ENCODE measurements at places on chromosomes 1 and 21.

DNA sequence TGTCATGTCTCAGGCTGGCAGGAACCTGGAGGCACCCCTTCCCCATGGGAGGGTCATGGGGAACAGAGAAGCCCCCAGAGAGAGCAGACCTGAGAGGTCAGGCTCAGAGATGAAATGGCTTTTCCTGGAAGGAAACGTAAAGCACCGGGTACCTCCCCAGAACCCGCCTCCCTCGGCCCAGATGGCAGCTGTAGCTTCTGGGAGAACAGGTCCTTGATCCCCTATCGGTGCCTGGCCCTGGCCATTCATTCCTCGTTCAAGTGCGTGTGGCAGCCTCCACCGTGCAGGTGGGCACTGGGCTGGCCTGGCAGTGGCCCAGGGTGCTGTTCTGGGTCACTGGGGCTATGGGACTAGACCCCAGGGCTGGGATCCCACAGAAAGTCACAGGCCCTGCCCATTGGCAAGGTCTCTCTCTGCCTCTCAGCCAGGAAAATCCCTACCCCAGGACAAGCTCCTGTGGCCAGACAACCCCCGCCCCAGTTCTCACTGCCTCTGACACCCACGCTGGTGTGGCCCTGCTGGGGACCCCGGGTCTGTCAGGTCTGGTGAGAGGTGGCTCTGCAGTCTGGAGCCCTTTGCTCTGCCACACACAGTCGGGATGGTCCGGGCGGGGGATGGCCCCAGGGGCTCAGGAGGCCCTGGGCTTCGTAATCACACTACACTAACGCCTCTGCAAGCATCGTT is 183.2 kb upstream of the VAMP3 start:
- no peak for DNase-seq

GRCh38 chr1:15151377-15151806 is 2.2 kb upstream of the TMEM51 start:
- DNase-seq: no peak

DNA sequence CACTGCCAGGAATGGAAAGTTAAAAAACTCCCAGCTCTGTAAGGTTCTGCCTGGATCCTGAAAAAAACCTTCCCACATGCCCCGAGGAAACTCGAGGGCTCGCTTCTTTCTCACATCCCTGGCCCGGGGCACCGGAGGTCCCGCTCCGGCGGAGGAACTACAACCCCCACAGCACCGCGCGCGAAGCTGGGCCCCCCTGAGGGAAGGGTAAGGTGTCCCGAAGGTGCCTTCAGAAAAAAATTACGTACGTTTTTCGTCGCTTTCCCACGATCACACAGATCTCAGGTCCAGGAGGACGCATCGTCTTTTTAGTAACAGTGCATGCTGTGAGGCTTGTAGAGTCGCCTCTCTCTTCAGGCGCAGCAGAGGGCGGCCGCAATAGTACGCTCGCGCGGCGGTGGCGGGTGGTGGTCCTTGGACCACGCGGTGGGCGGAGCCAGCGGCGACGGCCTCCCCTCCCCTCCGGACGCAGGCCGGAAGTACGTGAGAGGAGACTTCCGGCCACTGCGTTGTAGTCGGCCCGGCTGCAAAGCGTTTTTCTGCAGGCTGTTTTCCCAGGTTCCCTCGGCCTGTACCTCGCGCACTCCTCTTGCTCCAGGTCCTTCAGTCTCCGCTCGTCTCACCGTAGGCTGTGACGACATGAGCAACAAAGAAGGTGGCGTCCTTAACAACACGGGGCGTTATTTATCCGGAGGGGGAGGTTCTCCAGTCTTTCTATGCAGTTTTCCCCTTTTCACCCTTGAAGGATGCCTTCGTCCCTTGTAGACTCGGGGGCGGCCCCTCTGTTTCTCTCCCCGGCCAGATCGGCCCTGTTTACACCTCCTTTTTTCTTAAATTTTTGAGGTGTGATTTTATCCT is at the start of gene TSNAX:
Gene TSNAX, plus strand, starts transcription at position 498 of the 858 bp plus-strand sequence. Its CDS starts 142 bp downstream, at position 640.
- DNase-seq: peak; percentile 93

- DNase-seq: no peak
Measured at GRCh38 chr1:156493154-156493631, 7.4 kb downstream of the MEF2D start.

DNA sequence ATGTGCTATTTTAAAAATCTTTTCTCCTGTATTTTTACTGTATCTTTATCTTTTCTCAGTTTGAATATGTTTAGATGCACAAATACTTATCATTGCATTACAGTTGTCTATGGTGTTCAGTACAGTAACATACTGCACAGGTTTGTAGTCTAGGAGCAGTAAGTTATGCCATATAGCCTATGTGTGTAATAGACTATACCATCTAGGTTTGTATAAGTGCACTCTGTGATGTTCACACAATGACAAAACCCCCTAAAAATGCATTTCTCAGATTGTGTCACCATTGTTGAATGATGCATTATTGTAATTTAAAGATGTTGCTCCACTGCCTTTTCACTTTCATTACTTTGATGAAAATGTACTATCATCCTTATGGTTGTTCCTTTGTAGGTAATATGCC is 64.9 kb upstream of the PRRX1 start:
- no peak for DNase-seq

- DNase-seq: no peak
Measured at GRCh38 chr1:33312413-33312749, 8.5 kb downstream of the A3GALT2 start.

DNA sequence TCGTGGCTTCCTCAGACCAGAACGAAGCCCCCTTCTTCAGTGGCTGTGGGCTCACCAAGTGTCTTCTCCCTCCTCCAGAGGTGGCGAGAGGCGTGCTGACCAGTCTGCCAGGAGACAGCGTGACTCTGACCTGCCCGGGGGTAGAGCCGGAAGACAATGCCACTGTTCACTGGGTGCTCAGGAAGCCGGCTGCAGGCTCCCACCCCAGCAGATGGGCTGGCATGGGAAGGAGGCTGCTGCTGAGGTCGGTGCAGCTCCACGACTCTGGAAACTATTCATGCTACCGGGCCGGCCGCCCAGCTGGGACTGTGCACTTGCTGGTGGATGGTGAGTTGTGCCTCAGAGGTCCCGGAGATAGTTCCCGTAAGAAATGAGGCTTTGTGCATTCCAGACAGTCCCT is 24.0 kb downstream of the IL6R start:
- DNase-seq: no peak

- no peak for DNase-seq
Measured at GRCh38 chr1:50328552-50328951, 94.7 kb downstream of the DMRTA2 start.

DNA sequence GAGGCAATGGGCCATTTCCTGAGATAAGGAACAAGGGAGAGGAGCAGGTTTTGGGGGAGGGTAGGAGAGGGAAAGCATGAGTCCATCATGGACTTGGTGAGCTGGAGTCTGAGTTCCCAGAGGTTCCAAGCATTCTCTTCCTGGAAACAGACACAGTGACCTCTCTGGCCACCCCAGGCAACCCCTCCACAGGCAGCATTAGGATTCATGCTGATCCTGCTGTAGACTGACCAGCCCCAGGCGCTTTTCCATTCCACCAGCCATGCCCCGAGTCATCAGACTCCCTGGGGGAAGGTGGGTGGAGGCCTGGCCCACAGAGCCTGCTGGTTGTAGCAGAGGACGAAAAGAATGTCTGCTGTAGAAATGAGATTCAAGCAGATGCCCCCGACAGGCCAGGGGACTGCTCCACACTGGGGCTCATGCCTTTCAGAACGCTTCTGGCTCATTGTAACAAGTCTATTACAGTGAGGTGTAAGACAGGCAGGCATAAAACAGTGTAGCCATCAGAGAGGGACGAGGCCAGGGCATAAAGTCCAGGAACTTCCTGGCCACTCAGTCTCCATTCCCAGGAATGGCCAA is 52.2 kb downstream of the KCND3 start:
- no peak for DNase-seq

- no peak for DNase-seq
Measured at GRCh38 chr1:48047116-48047515, 49.9 kb upstream of the TRABD2B start.

GRCh38 chr21:34333121-34333739 is 30.6 kb upstream of the KCNE2 start:
- peak; percentile 76 for DNase-seq

GRCh38 chr1:16718908-16719533 is 21.3 kb upstream of the RNU1-4 start:
- no peak for DNase-seq

DNA sequence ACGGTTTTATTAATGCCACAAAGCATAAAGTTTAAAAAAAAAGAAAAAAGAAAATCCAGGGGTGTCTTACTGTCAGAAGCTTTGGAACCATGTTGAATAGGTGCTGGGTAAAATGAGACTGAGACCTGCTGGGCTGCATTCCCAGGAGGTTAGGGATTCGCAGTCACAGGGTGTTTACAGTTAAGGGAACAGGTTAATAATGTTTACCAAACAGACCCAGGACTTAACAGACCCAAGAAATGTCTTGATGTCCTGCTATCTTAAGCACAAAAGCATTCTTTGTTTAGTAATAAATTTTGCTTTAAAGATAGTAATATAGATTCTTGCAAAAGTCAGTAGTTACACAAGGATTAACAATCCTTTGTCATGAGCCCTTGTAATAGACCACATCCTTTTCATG is 54.7 kb downstream of the OLFML3 start:
- DNase-seq: no peak

DNA sequence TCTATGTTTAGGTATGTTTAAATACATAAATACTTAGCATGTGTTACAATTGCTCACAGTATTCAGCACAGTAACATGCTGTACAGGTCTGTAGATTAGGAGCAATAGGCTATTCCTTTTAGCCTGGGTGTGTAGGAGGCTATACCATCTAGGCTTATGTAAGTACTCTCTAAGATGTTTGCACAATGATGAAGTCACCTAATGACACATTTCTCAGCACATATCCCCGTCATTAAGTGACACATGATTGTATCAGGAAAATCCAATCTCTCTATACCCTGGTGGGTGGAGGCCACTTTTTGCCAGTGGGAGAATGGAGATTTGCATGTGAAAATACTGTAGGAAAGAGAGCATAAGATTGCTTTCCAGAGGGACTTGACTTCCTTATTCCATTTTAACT is 5.5 kb upstream of the TEDDM1 start:
- no peak for DNase-seq

DNA sequence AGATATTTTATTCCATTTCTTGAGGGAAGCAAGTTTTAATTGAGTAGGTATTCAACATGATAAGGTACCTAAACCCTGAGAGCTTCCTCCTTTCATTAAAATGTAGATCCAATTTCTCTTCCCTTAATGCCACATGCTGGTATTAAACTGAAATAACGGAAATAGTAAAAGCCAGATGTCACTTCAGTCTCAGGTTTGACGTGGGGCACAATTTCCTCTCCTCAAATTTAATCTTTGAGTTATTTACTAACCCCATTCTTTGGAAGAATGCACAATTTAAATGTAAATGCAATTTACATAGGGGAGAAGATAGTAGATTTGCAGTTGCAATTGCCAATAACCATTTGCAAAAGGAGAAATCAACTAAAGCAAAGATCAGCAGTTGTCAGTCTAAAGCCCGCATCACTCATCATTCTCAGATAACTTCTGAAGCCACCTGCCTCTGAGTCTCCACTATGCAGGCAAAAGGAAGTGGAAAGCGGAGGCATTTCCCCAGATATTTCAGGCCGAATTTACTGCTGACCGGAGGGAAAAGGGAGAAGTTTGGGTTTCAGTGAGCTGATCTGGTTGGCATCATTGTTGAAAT is 2.1 kb upstream of the LEMD1 start:
- DNase-seq: no peak

GRCh38 chr1:207896547-207896946 is 14.4 kb downstream of the CD34 start:
- DNase-seq: no peak

DNA sequence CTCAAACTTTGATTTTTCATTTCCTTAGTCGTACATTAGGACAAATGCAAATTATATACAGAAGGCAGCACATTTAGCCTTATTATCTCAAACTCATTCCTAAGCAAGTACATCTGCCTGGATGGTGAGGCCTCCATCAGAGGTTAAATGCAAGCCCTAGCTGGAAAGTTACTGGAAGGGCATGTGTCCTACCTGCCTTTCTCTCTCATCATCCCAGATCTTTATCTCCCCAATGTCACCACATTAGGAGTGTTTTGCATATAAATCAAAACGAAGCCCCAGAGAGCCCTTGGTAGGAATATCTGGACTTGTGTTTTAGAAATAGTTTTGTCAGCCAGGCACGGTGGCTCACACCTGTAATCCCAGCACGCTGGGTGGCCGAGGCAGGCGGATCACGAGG is 35.0 kb downstream of the APP start:
- no peak for DNase-seq

DNA sequence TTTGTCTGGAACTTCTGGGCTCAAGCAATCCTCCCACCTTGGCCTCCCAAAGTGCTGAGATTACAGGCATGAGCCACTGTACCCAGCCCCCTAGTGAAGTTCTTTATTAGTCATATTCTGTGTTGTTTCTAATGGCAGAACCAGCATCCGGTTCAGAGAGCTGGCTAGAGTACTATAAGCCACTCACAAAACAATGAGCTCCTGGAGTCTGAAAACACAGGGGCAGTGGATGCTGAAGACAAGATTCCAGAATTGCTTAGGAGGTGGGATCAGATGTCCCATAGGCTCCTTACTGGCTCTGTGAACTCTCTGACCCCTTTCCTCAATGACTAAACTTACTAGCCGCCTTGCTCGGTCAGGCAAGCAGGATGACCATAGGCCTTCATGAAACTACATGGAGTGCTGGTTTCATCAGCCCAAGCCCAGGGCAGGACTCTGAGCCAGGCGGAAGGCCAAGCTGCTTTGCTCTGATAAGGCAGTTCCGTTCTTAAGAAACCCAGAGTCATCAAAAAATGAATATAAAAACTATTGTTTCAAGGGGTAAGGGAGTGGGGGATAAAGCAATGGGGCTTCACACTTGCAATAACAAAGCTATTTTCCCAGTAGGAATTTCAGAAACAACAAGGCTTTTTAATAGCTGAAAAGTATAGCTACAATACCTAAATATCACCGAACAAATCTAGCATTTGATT is 8.1 kb downstream of the MTHFR start:
- DNase-seq: peak; percentile 56

- no peak for DNase-seq
Measured at GRCh38 chr1:2415337-2415736, 3.0 kb upstream of the PEX10 start.

GRCh38 chr1:61174060-61174795 is 91.9 kb downstream of the NFIA start:
- DNase-seq: no peak

GRCh38 chr1:205545991-205546390 is 41.5 kb downstream of the CDK18 start:
- DNase-seq: no peak
